ENCODE measurements at places on chromosomes 16 and 17.

GRCh38 chr16:31217136-31217530 lies 198 bp upstream of the PYDC1 start:
- H3K27me3 ChIP-seq, result peaks cover 36% of the 10 kb centered on the region
- peak overlapping the region; percentile 45 for H3K4me3 ChIP-seq
- no peak overlapping the region for H3K27ac ChIP-seq
- H3K36me3 ChIP-seq, result no peaks in the 10 kb centered on the region

DNA sequence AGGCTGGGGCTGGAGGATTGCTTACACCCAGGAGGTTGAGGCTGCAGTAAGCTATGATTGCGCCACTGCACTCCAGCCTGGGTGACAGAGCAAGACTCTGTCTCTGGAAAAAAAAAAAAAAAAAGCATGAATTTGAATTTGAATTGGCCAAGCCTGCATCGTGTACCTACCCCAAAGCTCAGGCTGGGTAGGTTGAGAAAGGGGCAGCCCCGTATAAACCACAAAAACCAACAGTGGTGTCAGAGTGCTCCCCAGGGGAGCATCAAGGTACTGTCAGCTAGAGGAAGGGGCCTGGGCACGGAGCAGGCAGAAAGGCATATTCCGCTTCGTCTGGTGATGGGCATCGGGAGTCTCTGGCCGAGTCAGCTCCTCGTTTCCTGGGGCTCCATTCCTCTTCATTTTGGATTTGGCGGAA lies 40.9 kb downstream of the RAP1GAP2 start:
- no peak overlapping the region for H3K27ac ChIP-seq
- no peaks in the 10 kb centered on the region for H3K27me3 ChIP-seq
- H3K36me3 ChIP-seq, result no peaks in the 10 kb centered on the region
- no peak for DNase-seq
- H3K4me1 ChIP-seq, result no peaks in the 10 kb centered on the region
- H3K4me3 ChIP-seq, result no peak overlapping the region

GRCh38 chr17:48127371-48128051 lies 19.9 kb downstream of the SNX11 start:
- DNase-seq, result no peak
- no peaks in the 10 kb centered on the region for H3K27me3 ChIP-seq
- no peak overlapping the region for H3K27ac ChIP-seq
- H3K4me1 ChIP-seq, result no peaks in the 10 kb centered on the region
- no peak overlapping the region for H3K4me3 ChIP-seq

DNA sequence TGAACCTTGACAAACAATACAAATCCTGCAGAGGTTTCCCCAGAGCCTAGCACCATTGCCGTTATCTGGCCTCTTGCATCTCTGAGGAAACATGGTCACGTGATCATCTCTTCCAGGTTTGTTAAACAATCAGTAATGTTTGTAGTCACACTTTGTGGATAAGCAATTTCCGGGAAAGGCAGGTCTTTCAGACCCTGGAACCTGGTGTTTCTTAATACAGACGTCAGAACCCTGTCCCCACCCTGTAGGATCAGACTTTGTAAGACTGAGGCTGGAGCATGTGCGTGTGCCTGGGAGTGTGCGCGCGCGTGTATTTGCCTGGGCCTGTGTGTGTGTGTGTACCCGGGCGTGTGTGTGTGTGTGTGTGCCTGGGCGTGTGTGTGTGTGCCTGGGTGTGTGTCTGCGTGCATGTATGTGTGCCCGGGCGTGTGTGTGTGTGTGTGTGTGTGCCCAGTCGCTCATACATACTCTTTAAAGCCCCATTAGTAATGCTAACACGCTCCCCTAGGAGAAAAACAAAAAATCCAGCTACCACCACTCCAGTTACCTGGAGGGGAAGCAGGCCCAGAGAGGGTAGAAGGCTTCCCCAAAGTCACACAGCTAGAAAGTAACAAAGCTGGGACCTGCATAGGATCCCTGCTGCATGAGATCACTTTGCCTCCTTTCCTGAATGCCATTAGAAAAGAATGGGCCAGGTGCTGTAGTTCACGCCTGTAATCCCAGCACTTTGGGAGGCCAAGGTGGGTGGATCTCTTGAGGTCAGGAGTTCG lies 5.3 kb downstream of the CTNS start:
- no peak for DNase-seq
- peaks cover 25% of the 10 kb centered on the region for H3K4me1 ChIP-seq
- peaks cover 30% of the 10 kb centered on the region for H3K36me3 ChIP-seq
- H3K27ac ChIP-seq, result no peak overlapping the region

GRCh38 chr17:57665696-57666095 lies 79.4 kb downstream of the CCDC182 start:
- no peaks in the 10 kb centered on the region for H3K27me3 ChIP-seq
- H3K27ac ChIP-seq, result peak overlapping the region; percentile 69
- no peak for DNase-seq
- H3K4me1 ChIP-seq, result peaks cover 60% of the 10 kb centered on the region
- no peaks in the 10 kb centered on the region for H3K36me3 ChIP-seq
- H3K4me3 ChIP-seq, result no peak overlapping the region

- no peak overlapping the region for H3K4me3 ChIP-seq
- no peak overlapping the region for H3K27ac ChIP-seq
- H3K27me3 ChIP-seq, result no peaks in the 10 kb centered on the region
- no peaks in the 10 kb centered on the region for H3K36me3 ChIP-seq
Observed at GRCh38 chr16:65515193-65515592, 393.3 kb upstream of the CDH11 start.

DNA sequence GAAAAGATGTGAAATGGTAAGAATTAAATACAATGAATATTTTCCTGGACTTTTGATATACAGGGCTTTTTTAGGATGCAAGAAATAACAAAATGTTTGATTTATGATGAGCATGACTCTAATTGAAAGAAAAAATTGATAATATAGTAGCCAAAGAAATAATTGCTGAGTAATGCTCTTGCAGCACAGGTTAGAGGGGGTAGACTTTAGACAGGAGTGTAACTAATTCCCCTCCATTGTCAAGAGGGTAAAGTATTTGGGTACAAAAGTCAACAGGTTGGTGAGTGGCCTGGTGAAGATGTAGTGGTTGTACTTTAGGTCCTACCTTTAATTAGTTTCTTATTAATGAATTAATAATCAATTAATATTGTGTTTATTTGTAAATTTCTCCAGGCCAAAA lies 912.3 kb downstream of the KCNJ2 start:
- no peak overlapping the region for H3K4me3 ChIP-seq
- no peak overlapping the region for H3K27ac ChIP-seq

DNA sequence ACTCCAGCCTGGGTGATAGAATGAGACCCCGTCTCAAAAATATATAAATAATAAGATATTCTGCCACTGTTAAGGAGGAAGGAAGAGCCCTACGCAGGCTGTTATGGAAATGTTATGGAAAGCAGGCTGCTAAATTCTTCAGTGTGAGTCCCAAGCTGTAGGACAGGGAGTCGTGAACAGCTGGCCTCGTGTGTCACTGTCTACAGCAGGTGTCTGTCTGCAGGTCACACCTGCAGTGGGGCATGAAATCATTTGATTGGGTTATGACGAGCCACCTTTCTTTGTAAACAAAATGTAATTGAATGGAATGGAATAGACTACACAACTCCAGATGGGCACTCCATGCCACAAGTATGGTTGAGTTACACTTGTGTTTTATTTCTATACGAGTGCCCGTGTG lies 15.6 kb upstream of the LITAF start:
- DNase-seq, result no peak
- H3K27me3 ChIP-seq, result no peaks in the 10 kb centered on the region
- peaks cover 26% of the 10 kb centered on the region for H3K4me1 ChIP-seq

- no peaks in the 10 kb centered on the region for H3K27me3 ChIP-seq
- H3K4me1 ChIP-seq, result peaks cover 21% of the 10 kb centered on the region
- H3K4me3 ChIP-seq, result no peak overlapping the region
- DNase-seq, result no peak
Observed at GRCh38 chr17:30597776-30598288, 120.6 kb downstream of the GOSR1 start.

GRCh38 chr17:40538936-40539705 lies 26.2 kb downstream of the CCR7 start:
- no peak overlapping the region for H3K4me3 ChIP-seq
- no peak for DNase-seq
- peak overlapping the region; percentile 59 for H3K27ac ChIP-seq
- H3K4me1 ChIP-seq, result peaks cover 88% of the 10 kb centered on the region
- H3K27me3 ChIP-seq, result no peaks in the 10 kb centered on the region

DNA sequence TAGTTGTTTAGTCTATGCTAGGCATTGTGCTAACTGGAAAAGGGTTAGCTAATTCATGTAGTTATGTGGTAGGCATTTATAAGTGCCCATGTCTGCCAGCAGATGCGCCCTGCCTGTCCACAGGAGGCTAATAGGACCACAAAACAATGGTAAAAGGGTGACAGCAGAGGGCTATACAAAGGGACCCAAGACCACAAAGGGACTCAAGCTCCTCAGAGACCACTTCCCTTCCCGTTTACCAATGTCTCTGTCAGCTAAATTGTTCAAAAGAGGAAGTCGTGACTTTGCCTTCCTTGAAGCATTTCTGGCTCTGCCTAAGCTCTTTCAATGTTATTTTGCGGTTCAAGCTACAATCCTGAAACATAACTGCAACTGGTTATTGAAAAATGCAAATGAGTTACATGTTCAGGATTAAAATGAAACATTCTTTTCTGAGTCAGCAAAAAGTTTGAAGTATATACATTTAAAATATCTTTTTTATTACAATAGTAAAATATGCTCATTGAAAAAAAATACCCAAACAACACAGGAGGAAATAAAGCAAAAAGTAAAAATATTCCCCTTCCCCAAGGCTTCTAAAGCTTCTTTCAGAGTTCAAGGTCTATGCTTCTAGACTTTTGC lies 149.2 kb downstream of the MAF start:
- no peaks in the 10 kb centered on the region for H3K36me3 ChIP-seq
- H3K4me1 ChIP-seq, result no peaks in the 10 kb centered on the region

DNA sequence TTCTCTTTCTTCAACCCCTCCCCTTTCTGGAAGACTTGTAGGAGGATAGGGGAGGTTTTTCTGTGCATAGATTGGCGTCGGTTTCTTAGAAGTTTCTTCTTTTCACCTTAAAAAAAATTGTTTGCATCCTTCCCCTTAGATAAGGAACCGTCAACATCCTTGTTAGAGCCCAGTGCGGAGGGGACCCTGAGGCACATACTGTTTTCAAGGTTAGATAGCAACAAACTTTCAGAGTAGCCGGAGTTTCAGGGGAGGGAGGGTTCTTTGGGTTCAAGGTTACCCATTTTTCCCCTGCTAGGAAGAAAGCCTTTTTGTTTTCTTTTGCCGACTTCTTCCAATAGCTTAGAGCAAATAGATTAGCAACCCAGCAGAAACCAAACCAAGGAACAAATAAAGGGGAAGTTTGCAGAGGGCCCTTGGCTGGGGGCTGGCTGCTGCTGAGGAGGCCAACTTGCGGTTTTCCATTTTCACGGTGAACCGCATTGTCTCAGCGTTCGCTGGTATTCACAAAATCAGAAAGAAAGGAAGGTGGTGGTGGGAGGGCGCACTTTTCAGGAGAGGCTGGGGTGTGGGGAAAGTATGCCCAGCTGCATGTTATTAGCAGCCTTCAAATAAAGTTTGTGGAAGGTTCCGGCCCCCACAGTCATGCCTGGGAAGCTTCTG lies 28.8 kb downstream of the MSI2 start:
- peaks cover 48% of the 10 kb centered on the region for H3K4me1 ChIP-seq
- H3K27me3 ChIP-seq, result no peaks in the 10 kb centered on the region
- no peak for DNase-seq

DNA sequence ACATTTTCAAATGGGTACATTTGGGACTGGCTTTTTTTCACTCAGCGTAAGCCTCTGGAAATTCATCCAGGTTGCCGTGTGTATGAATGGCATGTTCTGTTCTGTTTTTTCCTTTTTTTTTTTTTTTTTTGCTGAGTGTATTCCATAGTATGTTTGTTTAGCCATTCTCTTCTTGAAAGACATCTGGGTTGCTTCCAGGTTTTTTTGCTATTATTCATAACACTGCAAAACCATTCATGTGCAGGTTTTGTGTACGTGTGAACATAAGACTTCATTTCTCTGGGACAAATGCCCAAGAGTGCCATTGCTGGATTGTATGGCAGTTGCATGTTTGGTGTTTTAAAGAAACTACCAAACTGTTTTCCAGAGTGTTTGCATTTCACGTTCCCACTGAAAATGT lies 335.9 kb upstream of the TNRC6C start:
- no peaks in the 10 kb centered on the region for H3K4me1 ChIP-seq
- DNase-seq, result no peak
- no peak overlapping the region for H3K4me3 ChIP-seq
- no peaks in the 10 kb centered on the region for H3K27me3 ChIP-seq
- H3K36me3 ChIP-seq, result no peaks in the 10 kb centered on the region

DNA sequence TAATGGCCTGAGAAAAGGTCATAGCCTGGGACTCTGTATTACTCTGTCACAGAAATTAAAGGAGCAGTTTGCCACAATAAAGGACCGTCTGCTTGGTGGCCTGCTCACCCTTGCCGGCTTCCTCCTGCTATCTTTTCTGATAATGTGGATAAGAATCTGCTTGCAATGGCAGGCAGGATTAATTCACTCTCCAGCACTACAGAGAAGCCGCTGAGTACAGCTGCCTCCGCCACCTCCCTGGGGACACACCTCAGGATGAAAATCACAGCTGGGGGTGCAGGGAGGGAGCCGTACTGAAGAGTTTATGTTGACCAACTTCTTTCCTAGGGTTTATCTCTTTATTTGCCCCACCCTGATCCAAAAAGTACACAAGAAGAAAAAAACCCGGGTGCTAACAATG lies 245.9 kb upstream of the RPL38 start:
- H3K4me1 ChIP-seq, result peaks cover 5% of the 10 kb centered on the region
- peaks cover 7% of the 10 kb centered on the region for H3K27me3 ChIP-seq
- no peak overlapping the region for H3K4me3 ChIP-seq
- no peak for DNase-seq
- H3K27ac ChIP-seq, result no peak overlapping the region

DNA sequence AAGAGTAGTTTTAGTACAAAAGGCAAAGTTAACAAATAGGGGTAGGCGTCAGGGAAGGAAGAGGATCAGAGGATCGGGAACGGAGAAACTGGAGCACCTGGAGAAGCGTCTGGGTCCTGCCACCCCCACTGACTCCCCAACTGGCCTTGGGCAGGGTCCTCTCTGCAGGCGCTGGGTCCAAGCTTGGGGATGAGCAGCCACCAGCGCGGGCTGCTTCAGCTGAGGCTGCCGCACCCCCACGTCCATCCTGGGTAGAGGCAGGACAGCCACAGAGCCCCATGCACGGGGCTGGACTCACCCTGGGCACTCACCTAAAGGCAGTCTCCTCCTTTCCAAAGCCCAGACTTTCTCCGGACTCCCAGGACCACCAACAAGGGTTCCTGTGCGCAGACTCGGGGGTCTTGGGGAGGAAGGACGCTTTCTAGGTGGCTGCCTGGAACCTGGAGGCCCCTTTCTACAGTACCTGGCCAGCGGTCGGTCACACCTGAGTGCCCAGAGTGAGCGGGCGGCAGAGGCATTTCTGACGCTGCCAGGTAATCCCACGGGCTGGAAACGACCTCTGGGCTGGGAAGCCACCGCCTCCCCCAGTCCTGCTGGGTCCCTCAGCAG lies 1.1 kb downstream of the HS3ST6 start:
- peaks cover 41% of the 10 kb centered on the region for H3K27me3 ChIP-seq
- peaks cover 12% of the 10 kb centered on the region for H3K4me1 ChIP-seq
- H3K36me3 ChIP-seq, result no peaks in the 10 kb centered on the region
- H3K4me3 ChIP-seq, result no peak overlapping the region
- H3K27ac ChIP-seq, result no peak overlapping the region

Measured in esophagus muscularis mucosa (tissue), 4 donors.